Neural progenitor cell (in vitro differentiated cells): ENCODE measurements at places on chromosomes 4 and X. TPM values are rescaled to one million over a fixed set of nuclear protein-coding genes. Genes with fewer than 3 reads are reported as not detected.

DNA sequence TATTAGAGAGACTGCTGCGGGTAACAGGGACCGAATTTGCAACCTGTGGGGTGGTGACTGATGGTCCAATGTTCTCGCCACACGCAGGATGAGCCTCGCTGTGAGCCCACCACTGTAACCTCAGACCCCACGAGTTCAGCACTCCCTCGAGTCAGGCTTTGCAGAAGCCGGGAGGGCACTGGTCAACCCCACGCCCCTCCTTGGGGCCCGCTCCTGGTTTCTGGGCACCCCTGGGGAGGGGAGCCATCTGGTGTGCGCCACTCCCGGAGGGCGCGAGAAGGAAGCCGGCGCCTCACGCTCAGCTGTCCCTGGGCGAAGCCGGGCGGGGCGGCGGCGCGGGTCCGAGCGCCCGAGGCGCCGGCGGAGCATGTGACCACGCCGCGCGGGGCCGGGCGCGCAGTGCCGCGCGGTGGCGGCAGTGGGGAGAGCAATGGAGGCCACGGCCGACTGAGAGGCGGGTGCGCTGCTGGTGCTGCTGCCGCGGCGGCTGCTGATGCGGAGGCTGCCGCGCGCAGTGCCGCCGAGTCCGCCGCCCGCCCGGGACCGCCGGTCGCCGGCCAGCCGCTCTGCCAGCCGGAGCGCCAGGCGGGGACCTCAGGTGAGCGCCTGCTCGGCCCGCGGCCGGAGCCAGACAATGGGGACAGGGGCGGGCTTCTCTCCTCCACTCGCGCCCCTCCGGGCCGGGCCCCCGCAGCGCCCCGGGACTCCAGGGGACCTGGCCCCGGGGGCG, 100.1 kb downstream of the CEP135 start:
- peaks cover 22% of the 10 kb centered on the region for H3K4me1 ChIP-seq
- H3K27me3 ChIP-seq, result no peaks in the 10 kb centered on the region
- no peaks in the 10 kb centered on the region for H3K36me3 ChIP-seq
- H3K4me3 ChIP-seq, result peak overlapping the region; percentile 91
- DNase-seq, result peak; percentile 91

DNA sequence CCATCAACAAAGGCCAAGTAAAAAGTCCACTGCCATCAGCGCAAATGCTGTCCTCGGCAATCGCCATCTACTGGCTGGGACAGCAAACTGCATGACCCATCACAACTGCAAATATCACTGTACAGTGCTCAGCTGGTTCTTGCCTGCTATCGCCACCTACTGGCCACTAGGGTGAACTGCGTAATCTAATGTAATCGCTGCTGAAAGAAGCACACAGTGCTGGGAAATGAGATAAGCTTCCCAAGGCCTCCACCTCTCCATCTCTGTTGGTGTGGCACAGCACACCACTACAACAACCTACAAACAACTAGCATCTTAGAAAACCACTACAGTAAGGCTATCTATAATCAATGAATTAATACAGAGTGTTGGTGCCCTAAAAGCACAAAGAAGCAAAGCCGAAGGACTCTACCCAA, 298.3 kb downstream of the TEX13A start:
- no peak overlapping the region for H3K27ac ChIP-seq
- peak; percentile 72 for DNase-seq
- H3K4me3 ChIP-seq, result no peak overlapping the region

DNA sequence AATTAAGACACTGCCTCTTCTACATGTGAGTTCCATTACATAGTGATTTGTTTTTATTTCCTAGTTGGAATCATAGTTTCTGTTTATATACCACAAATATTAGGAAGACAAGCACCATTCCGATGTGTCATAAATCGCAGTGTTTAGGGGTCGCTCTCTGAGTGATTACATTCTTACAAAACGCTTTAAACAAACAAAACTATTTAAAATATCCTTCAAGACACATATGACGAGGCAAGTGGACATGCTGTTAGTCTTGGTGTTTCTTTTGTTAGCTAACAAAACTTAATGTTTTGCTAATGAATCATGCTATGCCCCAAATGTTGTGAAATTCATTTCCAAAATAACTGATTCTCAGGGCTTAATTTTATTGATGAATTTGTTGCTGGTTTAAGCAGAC, 1219.3 kb upstream of the PRKX start:
- H3K36me3 ChIP-seq, result no peaks in the 10 kb centered on the region
- H3K4me1 ChIP-seq, result no peaks in the 10 kb centered on the region
- H3K27me3 ChIP-seq, result no peaks in the 10 kb centered on the region
- DNase-seq, result no peak
- H3K4me3 ChIP-seq, result no peak overlapping the region

DNA sequence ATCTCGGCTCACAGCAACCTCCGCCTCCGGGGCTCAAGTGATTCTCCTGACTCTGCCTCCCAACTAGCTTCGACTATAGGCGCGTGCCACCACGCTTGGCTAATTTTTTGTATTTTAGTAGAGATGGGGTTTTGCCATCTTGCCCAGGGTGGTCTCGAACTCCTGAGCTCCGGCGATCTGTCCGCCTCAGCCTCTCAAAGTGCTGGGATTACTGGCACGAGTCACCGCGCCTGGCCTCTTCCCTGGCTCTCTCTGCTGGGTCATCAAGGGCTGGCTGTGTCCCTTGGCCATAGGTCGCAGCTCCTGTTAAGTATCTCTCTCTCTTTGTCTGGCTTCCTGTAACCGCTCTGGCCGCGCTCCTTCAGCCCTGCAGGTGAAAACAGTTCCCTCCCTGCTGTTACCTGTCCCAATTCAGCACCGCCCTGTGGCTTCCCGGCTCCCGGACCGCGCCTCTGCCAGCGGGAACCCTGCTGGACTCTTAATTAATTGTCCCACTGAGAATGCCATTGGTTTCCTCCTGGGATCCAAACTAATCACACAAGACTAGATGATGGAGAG, 1.3 kb upstream of the RGS12 start:
- no peaks in the 10 kb centered on the region for H3K36me3 ChIP-seq
- peak; percentile 56 for DNase-seq
- peak overlapping the region; percentile 71 for H3K4me3 ChIP-seq

GRCh38 chr4:168451744-168452390, 28.4 kb downstream of the DDX60L start:
- DNase-seq, result no peak
- H3K27ac ChIP-seq, result no peak overlapping the region
- H3K4me1 ChIP-seq, result peaks cover 8% of the 10 kb centered on the region
- no peaks in the 10 kb centered on the region for H3K36me3 ChIP-seq

DNA sequence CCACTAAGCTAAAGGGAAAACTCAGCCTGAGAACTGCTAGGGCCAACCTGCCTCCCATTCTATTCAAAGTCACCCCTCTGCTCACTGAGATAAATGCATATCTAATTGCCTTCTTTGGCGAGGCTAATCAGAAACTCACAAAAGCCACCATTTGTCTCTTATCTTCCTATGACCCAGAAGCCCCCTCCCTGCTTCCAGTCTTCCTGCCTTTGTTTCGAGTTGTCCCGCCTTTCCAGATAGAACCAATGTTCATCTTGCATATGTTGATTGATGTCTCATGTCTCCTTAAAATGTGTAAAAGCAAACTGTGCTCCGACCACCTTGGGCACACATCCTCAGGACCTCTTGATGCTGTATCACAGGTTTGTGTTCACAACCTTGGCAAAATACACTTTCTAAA, 459.8 kb downstream of the FSTL5 start:
- H3K4me1 ChIP-seq, result no peaks in the 10 kb centered on the region
- no peak overlapping the region for H3K27ac ChIP-seq
- H3K4me3 ChIP-seq, result no peak overlapping the region
- H3K36me3 ChIP-seq, result no peaks in the 10 kb centered on the region

- no peaks in the 10 kb centered on the region for H3K36me3 ChIP-seq
- DNase-seq, result no peak
- H3K27me3 ChIP-seq, result peaks cover 15% of the 10 kb centered on the region
- H3K4me1 ChIP-seq, result no peaks in the 10 kb centered on the region
- no peak overlapping the region for H3K27ac ChIP-seq
Measured at GRCh38 chr4:56540826-56541225, 35.2 kb downstream of the ARL9 start.

DNA sequence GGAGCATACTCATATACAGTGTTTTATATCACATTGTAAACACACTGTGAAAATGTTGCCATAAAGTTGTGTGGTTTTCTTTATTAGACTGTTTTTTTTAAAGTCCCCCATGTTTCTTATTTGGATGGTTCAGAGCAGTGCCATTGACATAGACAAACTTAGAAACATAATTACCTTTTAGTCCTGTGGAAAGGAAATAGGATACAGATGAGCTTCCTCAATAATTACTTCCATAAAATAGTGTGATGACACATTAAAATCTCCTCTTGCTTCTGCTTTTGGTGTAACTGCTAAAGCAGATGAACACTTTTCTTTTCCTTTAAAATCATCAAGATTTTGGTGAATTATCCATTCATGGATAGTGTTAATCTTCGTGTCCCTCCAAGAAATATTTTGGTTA, 52.9 kb upstream of the LIMCH1 start:
- H3K27me3 ChIP-seq, result no peaks in the 10 kb centered on the region
- H3K4me1 ChIP-seq, result no peaks in the 10 kb centered on the region
- no peak overlapping the region for H3K4me3 ChIP-seq
- no peak overlapping the region for H3K27ac ChIP-seq
- no peaks in the 10 kb centered on the region for H3K36me3 ChIP-seq

DNA sequence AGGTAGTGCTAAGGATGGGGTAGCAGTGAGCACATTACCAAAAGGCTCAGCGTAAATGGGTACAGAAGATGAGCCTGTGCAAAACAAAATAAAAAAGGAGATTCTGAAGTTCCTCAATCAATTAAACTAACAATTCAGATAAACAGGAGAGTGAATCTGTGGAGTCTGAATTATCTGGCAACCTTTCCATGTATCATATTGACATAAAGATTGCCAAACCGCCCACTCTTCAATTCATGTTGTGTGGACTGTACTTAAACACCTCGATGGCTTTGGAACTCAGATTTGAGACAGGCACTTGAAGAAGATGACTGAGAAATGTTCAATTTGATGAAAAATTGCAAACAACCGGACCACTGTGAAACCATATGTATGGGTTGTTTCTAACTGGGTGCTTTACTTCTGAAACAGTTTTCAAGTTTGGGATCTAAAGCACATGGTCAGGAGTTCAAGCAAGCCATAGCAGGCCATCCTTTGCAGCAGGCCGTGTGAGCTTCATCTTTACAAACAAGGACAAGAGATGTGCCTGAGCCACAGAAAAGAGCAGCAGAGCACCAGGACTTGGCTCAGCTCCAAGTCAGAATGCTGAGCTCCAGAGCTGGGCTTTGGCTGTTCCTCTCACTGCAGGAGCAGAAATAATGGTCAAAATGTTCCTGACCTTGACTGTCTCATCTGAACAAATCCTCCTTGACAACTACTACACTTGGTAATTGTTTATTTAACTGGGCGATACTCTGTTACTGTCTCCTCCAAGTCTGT, 108.1 kb downstream of the MGST2 start:
- no peak overlapping the region for H3K27ac ChIP-seq
- peaks cover 43% of the 10 kb centered on the region for H3K4me1 ChIP-seq
- no peaks in the 10 kb centered on the region for H3K36me3 ChIP-seq

- H3K4me3 ChIP-seq, result no peak overlapping the region
- H3K36me3 ChIP-seq, result no peaks in the 10 kb centered on the region
- no peak for DNase-seq
- no peaks in the 10 kb centered on the region for H3K27me3 ChIP-seq
Measured at GRCh38 chr4:155774033-155774432, 15.2 kb downstream of the GUCY1B1 start.

- no peak overlapping the region for H3K27ac ChIP-seq
- H3K4me1 ChIP-seq, result no peaks in the 10 kb centered on the region
- no peak for DNase-seq
- no peaks in the 10 kb centered on the region for H3K27me3 ChIP-seq
Measured at GRCh38 chr4:79225360-79225759, 100.5 kb downstream of the NAA11 start.

LEF1 gene
- 15.0 and 19.4 TPM in 2 replicates for total RNA-seq

APELA gene
- 10.9 and 15.0 TPM in 2 replicates for total RNA-seq

RADX gene
- total RNA-seq, result 10.5 and 14.2 TPM in 2 replicates
